ENCODE measurements at places on chromosomes 6 and 20.

DNA sequence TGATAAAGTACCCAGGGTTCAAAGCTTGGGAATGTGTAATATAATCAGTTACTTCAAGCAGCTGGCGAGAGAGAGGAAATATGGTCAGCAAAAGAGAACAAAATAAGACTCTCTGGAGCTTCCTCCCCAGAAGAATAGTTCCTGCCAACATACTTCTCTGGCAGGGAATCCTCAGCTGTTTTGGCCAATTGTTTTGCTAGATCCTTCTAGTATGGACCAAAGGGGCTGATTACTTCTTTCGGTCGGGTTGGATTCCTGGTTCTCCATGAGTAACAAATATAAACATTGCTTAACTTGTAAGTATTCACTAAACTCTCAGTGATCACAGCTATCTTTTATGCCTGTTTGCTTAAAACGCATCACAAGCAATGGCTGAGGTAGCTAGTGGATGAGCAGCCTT is 31.4 kb upstream of the FBXO9 start:
- DNase-seq = no peak

- no peak for DNase-seq
Measured at GRCh38 chr20:58519940-58520712, 4.9 kb upstream of the APCDD1L start.

DNA sequence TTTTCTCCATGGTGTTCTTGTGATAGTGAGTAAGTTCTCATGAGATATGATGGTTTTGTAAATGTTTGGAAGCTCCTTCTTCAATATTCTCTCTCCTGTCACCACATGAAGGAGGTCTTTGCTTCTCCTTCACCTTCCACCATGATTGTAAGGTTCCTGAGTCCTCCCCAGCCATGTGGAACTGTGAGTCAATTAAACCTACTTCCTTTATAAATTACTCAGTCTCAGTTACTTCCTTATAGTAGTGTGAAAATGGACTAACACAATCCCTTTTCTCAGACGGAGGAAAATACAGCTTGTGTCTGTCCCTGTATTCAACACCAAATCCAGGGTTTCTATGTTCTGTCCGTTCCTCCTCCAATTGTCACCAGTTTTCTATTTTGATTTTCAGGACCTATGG is 181.0 kb downstream of the ALDH8A1 start:
- DNase-seq = no peak

- DNase-seq = no peak
Measured at GRCh38 chr6:84549917-84550316, 214.5 kb downstream of the TBX18 start.

GRCh38 chr6:144493035-144493910 is 208.1 kb downstream of the UTRN start:
- DNase-seq = no peak

DNA sequence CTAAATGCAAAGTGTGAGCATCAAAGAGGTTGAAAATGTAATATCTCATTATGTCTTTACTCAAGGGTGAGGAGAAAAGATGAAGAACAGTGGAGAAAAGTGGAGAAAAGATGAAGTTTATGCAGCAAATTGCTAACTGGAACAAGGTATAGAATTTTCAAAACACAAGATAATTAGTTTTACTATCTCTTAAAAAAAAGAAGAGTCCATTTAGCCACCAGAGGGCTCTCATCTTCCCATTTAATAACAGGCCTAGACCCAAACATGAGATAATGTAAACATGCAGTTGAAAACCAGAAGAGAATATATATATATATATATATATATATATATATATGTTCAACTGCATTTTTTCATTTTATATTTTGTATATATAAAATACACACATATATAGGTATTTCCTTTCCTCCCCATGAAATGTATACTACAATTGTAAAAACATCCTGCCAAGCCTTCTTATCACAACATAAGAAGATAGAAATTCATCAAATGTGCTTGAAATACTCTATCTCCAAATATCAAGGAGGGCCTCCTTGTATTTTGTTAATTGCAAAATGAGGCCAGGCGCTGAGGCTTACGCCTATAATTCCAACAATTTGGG is 78.4 kb downstream of the ADTRP start:
- DNase-seq = no peak

DNA sequence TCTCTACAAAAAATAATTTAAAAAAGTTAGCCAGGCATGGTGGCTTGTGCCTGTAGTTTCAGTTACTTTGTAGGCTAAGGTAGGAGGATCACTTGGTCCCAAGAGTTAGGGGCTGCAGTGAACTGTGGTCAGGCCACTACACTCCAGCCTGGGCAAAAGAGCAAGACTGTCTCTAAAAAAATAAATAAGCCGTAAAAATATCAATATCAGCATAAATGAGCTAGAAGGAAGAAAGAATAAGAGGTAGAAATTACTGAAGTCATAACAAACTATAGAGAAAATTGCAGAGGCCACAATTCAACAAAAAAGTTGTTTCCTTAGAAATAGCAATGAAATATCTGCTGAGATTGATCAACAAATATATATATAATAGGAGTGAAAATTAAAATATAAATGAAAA is 827.3 kb upstream of the FLRT3 start:
- no peak for DNase-seq

DNA sequence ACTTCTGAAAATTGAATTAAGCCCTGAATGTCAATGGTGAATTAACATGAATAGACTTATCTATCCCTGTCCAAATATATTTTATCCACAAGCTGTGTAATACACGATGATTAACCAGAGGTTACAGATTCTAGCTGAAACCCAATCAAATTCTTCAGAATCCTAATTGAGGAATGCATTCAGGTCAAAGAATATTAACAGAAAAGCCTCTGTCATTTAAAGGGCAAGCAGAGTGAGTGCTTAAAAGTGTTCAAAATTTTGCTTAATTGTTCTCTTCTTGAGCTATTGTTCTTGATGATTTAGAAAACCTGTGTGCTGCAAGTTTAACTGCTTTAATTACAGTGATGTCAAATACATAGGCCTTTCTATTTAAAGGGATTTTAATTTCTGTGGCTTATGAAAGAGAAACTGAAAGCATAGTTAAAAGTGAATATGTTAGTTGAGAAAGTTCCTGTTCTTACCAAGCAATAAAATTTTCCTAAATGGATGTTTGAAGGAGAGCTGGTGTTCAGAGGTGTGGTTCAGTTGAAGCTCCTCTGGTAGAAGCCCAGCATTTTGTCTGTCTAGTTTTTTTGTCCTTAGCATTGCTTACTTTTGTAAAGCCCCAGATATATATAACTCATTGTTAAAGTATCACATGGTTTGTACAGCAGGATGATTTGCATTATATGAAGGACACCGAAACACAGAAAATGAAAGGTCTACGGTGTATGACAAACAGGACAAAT is 466.3 kb upstream of the PLCB4 start:
- DNase-seq = no peak

DNA sequence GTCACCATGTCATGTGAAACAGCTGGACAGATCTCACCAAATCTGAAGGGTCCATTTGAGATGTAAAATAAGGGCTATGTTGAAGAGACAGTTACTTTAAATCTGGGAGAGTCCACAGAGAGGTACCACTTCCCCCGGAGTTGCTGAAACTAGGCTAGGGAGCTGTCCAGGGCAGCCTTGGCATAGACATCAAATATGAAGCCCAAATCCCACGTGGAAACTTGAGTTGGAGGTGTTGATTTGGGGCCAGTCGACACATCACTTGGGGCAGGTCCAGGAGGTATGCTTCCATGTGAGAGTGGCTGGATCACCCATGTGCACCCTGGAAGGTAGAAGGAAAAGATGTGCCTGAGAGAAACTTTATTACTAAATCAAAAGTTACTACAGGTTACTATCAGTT is 12.0 kb upstream of the SERPINB9 start:
- no peak for DNase-seq

DNA sequence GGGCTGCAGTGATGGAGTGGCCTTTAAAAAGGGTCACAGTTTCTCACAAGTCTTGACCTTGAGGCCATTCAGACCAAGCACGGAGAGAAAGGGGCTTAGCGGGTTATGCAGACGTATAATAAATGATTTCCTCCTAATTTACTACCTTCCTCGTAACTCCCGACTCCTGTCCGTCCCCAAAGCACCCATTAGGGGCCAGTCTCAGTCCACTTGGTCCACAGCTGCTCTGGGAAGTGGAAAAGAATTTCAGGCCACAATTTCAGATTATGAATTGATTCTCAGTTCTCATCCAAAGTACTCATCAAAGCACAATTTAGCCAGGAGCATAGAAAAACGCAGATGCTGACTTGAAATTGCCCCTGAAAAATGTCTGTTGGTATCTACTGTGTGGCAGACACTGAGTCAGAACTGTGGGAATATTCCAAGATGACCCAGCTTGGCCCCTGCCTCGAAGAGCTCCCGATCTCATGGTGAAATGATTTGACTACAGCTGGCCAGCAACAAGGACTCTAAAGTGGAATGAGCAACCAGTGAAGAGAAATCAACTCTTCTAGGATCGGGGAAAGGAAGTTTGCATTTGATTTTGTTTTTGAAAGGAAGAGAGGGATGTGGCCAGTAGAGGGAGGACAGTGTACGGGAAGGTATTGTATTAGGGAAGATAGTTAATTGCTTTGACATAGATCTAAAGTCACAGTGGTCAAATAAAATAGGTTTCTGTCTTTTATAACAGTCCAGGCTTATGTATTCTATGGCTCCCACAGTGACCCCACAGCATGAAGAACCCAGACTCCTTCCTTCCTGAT is 15.2 kb upstream of the STK35 start:
- DNase-seq = no peak

- no peak for DNase-seq
Measured at GRCh38 chr20:56839786-56840185, 210.7 kb downstream of the TFAP2C start.

- no peak for DNase-seq
Measured at GRCh38 chr6:14635934-14636591, 518.5 kb downstream of the CD83 start.

DNA sequence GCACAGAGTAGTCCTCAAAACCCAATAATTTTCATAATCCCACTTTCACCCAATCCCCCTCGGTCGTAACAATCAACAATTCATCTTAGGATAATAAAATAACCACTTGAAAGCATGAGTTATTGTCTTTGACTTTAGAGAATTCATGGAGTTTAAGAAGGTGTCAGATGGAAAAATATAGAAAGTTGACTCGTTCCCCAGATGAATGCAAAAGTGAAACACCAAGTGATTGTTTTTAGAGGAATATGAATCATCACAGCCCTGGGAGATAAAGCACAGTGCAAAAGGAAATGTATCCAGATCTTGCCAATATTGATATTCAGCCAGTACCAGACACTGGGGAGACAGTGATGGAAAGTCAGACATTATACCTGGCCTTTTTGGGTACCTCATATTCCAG is 860.5 kb downstream of the DHX35 start:
- no peak for DNase-seq

DNA sequence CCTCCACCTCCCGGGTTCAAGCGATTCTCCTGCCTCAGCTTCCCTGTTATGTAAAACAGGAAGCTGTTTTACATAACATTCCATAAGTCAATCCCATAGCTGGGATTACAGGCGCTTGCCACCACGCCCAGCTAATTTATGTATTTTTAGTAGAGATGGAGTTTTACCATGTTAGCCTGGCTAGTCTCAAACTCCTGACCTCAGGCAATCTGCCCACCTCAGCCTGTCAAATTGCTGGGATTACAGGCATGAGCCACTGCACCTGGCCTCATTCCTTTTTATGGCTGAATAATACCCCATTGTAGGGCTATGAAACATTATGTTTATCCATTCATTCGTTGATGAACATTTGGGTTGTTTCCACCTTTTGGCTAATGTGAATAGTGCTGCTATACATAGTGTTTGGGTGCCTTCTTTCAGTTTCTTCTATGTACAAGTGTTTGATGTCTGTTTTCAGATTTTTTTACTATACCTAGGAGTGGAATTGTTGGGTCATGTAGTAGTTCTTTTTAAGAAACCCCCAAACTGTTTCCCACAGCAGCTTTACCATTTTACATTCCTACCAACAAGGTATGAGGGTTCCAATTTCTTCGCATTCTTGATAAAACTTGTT is 138.7 kb upstream of the COL21A1 start:
- no peak for DNase-seq

DNA sequence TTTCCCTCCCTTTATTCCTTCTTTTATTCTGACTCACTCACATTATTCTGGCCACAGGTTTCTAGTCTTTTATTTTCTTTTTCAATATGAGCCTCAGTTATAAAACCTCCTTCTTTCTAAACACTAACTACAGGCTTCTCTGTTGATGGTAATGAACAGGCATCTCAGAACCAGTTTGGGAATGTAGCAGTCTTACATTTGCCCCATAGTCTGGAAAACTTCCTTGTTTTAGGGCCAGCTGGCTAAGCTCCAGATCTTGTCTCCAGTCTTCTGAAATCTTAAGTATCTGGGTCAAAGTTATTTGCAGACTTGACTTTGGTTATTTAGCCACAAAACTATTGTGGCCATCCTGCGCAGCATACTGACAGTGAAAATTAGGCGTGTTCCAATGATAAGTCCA is 97.0 kb upstream of the MAN1A1 start:
- DNase-seq = no peak

DNA sequence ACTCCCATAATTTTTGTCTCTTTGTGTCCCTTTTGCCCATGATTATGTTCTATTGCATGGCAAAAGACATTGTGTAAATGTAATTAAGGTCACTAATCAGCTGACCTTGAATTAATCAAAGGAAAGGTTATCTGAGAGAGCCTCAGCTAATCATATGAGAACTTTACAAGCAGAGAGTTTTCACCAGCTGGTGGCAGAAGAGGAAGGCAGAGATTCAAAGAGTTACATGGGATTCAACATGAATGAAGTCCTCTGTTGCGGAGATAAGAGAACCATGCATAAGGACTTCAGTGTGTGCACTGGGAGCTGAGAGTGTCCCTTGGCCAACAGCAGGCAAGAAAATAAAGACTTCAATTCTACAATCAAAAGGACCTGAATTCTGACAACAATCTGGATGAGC is 494.1 kb upstream of the ARID1B start:
- no peak for DNase-seq

- DNase-seq = no peak
Measured at GRCh38 chr6:158324136-158324535, 11.9 kb downstream of the TULP4 start.

- no peak for DNase-seq
Measured at GRCh38 chr6:158016571-158017383, 35.1 kb downstream of the SYNJ2 start.

GRCh38 chr20:19633985-19634384 is 124.1 kb upstream of the RIN2 start:
- DNase-seq = no peak

- DNase-seq = no peak
Measured at GRCh38 chr6:88890860-88891845, 72.3 kb downstream of the RNGTT start.

- DNase-seq = no peak
Measured at GRCh38 chr6:78910010-78910409, 42.7 kb downstream of the IRAK1BP1 start.

GRCh38 chr6:98832284-98833056 is 1.9 kb upstream of the POU3F2 start:
- no peak for DNase-seq

GRCh38 chr6:117007659-117008058 is 130.6 kb downstream of the RFX6 start:
- no peak for DNase-seq
